NCI-H2081 treated with DMSO at 0.1 percent for 48 hours (cell line): ENCODE measurements at places on chromosomes 7 and 10.

DNA sequence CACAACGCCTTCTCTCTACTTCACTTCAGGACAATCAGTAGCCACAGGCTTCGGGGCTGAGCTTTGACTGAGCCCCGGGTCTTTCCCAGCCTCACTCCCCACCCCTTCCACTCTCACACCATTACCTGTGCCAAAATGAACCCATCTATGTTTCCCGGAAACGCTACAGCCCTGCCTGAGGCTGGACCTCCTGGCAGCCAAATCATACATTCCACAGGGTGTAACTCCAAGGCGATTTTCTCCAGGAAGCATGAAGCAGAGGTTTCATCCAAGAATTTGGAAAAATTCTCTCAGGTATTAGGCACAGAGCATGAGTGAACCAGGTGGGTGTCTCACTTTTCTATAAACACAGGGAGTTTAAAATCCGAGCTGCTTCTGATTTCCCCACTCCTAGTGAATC, 286.3 kb downstream of the TNS3 start:
- no peak for DNase-seq

DNA sequence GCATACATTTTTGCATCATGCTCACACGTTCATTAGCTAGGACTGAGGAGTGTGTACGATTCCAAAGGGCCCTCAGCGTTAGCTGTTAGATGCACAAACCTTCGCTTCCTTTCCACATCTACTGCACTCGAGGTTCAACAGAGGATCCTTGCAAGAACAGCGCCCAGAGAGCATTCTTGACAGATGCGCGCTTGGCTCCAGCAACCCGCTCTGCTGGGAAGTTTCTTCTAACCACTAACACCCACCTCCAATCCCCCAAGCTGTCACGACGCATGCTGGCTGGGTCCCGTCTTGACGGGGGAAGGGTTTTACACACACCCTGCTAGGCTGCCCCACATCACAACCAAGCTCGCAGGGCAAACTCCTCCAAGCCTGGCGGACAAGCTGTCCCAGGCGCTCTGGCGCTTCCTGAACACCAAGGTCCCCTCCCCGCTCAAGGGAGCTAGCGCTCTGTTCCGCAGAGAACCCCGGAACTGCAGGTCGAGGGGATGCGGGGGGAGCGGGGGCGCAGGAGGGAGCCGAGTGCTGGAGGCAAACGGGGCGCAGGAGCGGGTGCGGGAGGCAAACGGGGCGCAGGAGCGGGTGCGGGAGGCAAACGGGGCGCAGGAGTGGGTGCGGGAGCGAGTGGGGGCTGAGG, 653 bp upstream of the ADRB1 start:
- DNase-seq = no peak

GRCh38 chr7:44454348-44454747, 36.1 kb downstream of the NUDCD3 start:
- DNase-seq = no peak

- no peak for DNase-seq
Observed at GRCh38 chr10:27188897-27189296, 33.7 kb downstream of the MASTL start.

- no peak for DNase-seq
Observed at GRCh38 chr10:114925587-114926586, 12.1 kb upstream of the TRUB1 start.

GRCh38 chr7:45225948-45226335, 68.4 kb downstream of the RAMP3 start:
- no peak for DNase-seq

DNA sequence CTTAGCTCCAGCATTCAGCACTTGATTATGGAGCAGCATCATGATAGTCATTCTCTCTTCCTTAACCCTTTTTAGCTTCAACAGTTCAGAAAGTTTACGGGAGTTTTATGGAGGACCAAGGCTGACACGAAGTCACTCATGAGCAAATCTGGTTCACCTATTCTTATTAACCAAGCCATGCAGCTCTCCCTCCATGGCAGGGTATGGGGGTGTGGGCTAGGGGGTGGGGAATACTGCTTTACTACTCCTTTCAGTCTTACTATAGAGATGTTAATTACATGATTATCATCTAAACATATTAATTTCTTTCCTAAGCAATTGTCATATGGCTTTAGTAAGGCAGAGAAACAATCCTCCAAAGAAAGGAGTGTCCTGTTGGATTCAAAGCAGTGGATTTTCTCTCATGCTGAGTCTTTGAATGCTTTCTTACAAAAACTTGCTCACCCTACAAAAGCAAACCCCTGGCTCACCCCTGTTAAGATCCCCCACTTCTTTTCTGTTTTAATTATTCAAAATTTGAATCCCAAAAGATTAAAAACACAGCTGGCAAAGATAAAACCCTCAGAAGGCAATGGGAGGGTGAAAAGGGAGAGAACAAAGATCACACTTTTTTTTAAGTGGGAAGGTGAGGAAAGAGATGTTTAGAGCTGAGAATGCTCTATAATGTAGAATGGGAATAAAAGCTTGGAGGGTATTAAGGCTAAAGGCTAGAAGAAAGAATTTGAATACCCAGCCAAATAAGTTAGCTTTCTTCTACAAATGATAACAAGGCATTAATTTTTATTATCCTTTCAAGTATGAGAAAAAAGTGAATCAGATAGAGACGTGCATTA, 46.4 kb upstream of the SEMA3E start:
- DNase-seq = no peak

GRCh38 chr10:6416892-6417512, 163.1 kb downstream of the PRKCQ start:
- peak; percentile 8 for DNase-seq

DNA sequence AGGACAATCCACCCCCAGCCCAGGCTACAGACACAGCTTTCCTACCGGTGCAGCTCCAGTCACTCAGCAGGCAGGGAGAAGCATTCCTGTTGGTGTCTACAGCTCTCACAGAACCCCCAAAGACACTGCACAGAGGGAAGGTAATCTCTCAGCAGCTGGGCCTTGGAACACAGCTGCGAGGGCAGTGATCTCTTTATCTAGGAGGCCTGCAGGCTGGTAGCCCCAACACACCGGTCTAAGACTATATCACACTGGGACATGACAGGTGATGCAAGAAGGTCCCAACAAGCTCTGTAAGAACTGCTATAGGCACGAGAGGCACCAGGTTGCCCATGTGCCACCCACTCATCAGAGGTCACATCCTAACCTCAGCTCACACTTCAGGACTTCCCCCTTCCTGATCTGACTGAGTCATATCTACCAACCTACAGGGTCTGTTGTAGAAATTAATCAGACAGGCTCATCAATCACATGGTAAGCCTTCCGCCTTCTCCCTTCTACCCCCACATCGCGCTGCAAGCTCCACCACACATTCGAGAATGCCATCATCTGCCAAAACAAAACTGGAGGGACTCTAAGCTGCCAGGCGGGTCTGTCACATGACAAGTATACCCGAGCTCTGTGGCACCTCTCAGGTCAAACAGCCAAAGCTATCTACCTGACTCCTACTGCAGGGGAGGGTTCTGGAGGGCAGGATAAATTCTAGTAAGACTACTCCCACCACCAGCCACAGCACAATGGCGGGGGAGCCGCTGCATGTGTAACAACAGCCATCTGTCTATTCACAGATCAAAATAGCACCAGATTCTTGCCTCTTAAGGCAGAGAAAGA, 26.1 kb downstream of the FAM53B start:
- no peak for DNase-seq

- no peak for DNase-seq
Observed at GRCh38 chr7:18445916-18446520, 49.5 kb upstream of the HDAC9 start.

DNA sequence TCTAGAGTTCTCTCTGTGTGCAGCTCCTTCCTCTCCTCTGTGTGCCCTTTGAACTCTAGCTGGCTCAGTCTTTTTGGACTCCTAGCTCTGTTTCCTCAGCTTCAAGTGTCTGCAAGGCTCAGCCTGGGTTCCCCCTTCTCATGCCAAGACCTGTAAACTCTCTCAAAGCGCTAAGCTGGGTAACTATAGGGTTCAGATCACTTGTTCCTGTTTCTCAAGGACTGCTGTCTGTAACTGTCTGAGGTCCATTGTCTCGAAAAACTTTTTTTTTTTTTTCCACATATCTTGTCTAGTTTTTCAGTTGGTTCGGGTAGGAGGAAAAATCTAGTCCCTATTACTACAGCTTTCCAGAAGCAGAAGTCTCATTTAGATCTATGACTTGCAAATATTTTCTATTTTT, 46.6 kb upstream of the PPP1R17 start:
- no peak for DNase-seq

- DNase-seq = no peak
Observed at GRCh38 chr7:44985900-44986217, 7.0 kb upstream of the MYO1G start.

DNA sequence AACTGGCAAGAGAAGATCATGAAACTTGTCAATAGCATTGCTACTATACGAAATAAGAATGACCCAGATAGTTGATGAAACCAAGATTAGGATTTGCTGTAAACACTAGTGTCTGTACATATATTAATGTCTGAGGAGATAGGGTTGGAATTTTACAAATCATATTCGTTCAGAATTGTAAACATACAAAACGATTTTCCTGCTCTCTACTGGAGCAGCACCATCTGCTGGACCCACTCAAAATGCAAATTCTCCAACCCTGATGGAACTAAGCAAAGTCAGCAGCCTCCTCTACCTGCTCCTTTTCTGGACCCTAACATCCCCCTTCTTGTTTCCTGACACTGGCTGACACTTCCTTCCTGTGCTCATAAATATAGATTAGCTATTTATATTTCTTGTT, 29.4 kb upstream of the SGMS1 start:
- no peak for DNase-seq

DNA sequence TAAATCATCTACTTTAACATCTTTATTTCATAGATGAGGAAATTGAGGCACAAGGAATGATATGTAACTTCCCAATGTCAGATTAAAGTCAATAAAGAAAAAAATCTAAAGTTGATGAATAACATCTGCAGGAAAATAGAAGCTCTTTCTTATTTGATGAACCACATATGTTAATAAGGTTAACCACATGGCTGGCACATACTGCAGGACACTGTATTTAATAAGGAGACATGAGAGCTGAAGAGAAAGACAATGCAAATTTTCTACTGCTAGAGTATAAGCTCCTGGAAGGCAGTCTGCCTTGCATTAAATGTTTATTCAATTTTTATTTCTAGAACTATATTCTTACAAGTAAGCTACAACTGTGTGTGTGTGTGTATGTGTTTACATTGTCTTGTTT, 4.4 kb downstream of the RAB11FIP2 start:
- DNase-seq = no peak

DNA sequence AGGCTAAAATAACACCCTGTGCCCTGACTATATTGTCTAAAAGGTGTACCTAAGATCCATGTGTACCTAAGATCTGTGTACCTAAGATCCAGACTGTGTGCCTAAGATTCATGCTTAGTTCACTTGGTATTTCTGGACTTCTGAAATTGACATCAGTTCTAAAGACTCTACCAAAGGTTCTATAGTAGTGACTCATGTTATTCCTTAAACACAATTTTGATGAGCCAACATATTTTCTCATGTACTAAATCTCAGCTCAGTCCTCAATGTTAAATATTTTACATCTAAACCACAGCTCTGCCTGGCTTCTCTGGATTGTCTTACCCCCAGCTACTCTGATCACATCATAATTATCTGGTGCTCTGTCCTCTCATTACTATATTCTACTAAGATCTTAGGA, 802.3 kb upstream of the SORCS1 start:
- no peak for DNase-seq

DNA sequence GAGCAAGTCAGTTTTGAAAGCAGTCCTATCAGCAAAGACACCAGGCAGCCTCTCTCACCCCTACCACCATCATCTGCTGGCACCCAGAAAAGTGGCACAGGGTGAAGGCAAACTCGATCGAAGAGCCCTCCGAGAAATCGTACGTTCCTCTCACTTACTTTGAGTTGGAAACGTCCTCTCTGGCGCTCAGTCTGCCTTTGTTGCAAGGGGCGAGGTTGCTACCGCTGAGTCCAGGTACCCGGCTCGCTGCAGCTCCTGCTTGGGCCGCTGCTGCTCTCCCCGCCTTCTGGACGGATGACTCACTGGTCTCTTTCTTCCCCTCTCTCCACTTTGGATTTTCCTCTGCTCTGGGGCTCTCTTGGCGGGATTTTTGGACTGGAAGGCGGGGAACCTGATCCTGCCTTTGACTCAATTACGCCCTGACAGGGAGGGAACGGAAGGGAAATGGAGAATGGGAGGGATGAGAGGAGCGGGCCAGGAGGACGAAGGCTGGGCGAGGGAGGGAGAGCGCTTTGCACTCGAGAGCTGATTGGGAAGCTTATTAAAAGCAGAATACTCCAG, at the start of gene PTN:
PTN (minus strand) TSS at position 453 of the 561 bp plus-strand sequence. CDS start 88,760 bp downstream, outside the sequence.
- DNase-seq = no peak

DNA sequence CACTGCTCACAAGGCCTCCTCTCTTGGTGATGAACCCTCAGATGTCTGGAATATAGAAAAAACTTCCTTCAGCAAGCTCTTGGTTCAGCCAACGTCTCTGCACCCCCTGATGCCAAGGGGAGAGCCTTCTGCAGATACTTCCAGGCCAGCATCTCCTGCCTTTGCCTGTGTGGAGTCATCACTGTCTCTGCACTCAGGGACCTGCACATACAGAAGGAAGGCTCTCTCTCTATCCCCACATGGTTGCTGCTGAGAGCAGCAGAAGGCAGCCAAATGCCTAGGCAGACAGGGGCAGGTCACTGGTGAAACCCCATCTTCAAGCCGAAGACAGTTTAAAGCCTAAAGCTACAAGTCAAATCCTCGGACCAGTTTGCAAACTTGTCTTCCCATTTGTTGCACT, 137.6 kb downstream of the WDR11 start:
- no peak for DNase-seq

DNA sequence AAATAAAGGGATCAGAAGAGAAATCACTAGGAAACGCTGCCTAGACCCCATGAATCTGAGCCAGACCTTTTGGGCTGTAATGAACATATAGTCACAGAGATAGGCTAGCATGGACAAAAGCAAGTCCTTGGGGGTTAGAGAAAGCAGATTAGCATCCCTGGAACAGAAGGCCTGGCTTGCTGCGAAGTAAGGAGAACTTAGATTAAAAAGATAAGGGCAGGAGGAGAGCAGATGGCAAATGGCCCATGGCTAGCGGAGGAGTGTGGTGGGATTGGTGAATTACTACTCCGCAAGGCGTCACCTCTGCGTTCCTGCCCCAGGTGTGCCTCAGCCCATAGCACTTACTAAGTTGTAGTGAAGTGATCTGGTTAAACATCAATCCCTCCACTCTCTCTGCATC, 92.3 kb upstream of the ZNF438 start:
- DNase-seq = no peak

- DNase-seq = no peak
Observed at GRCh38 chr10:47033081-47033480, 121.9 kb downstream of the PTPN20 start.

DNA sequence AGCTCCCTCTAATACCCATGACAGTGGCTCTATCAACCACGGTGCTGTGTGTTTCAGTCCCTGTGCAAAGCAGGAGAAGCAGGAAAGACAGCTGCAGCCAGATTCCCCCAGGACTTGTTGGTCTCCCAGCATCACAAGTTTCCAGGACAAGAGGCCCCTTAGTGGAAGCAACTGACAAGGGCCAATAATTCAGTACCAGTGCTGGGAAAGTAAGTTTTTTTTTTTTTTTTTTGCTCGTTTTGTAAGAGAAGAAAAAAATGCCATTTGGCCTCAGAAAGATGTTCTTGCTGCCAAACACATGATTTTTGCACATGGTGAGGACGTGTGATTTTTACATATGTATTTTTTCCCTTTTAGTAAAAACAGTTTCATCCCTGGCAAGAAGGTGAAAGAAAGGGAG, 284.2 kb upstream of the ZMIZ1 start:
- DNase-seq = no peak

- DNase-seq = no peak
Observed at GRCh38 chr7:75716992-75717626, 21.6 kb downstream of the HIP1 start.
